ENCODE measurements at places on chromosomes 4 and X. TPM values are rescaled to one million over a fixed set of nuclear protein-coding genes. Genes with fewer than 3 reads are reported as not detected.

GRCh38 chr4:169530048-169530447 lies 82.3 kb downstream of the NEK1 start:
- no peak for DNase-seq

GRCh38 chr4:81751531-81752289 lies 280.0 kb upstream of the RASGEF1B start:
- DNase-seq: no peak

GLRA2 gene
- not detected for total RNA-seq

GRCh38 chr4:72531322-72531721 lies 37.7 kb downstream of the ADAMTS3 start:
- DNase-seq: no peak

DNA sequence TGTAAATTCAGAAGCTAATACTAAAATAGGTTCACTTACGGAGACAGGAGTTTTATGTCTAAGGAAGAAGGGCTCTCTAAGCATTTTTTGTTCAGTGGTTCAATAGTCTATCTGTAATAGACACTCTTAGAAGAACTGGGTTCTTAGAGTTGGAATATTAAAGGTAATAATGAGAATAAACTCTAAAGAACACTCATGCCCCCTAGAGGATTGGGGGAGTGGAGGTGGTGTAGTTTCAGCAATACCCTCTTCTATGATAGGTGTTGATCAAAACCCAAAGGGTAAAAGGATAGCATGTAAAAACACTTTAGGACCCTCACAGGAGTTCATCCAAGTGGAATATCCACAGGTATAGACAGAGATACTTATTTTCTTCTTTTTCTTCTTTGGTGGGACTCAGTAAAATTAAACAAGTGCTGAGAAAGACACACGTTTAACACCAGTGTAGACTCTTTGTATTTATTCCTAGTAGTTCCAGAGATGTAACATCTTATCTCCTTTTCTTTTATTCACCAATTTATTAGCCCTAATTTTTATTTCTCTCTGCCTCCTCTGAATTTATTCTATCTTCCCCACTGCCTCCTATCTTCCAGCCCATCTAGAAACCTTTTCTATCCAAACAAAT lies 25.7 kb upstream of the MND1 start:
- DNase-seq: no peak

DNA sequence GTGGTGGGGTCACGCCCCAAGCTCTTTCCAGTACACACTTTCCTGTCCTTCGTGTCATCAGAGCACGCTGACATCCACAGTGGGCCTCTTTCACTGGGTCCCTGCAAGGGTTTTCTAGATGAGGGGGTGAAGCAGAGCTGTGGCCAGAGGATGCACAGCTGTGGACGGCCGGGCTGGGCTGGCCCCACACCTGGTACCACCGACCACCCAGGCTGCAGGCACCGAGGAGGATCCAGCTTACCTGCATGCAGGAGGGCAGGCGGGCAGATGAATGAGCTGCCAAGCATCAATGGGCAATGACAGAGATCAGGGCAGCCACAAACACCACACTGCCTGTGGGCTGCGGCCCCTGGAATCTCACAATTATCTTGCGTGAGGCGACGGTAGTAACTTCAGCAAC lies 9.5 kb upstream of the GRPEL1 start:
- no peak for DNase-seq

Data from epithelial cell of proximal tubule (primary cell).